ENCODE measurements at places on chromosomes 4 and X. TPM values are rescaled to one million over a fixed set of nuclear protein-coding genes. Genes with fewer than 3 reads are reported as not detected.
A peak's percentile ranks its signal among the peaks of the same experiment; 100 is the strongest.

Gene ASB5
- 284 TPM for total RNA-seq

Gene CSAG1
- not detected for total RNA-seq

Gene ASB12
- 30.4 TPM for total RNA-seq

Gene SERPINA7
- not detected for total RNA-seq

Gene PLXNA3
- 3.4 TPM for total RNA-seq

Gene TLR10
- not detected for total RNA-seq

Gene ATOH1
- total RNA-seq: 0.19 TPM

Gene HSFX3
- total RNA-seq: not detected

Gene MXRA5
- not detected for total RNA-seq

DNA sequence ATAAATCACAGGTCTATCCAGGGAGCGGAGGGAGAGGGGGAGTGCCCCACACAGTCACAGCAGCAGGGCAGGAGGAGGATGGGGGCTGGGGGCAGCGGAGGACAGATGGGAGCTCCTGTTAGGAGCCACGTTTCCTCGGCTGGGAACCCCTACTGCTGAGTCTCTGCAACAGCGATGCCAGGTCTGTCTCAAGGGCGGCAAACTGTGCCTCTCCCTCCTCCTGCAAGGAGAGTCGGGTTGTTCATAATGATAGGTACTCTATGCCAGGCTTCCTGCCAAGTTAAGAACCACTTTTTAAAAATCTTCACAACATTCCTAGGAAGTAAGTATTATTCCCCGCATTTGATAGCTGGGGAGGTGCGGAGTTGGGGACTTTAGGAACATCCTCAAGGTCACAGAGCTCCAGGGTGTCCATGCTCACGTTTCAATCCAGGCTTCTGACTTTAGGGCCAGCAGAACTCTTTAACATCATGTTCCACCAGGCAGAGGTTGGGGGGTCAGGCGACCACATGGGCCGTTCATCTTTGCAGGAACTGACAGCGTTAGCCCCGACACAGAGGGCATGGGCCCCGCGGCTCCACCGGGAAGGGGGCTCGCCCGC, 98.3 kb upstream of the MAML3 start:
- peaks cover 16% of the 10 kb centered on the region for H3K4me1 ChIP-seq
- DNase-seq: no peak
- no peaks in the 10 kb centered on the region for H3K36me3 ChIP-seq
- no peaks in the 10 kb centered on the region for H3K27me3 ChIP-seq
- H3K27ac ChIP-seq: peak overlapping the region; percentile 76
- H3K4me3 ChIP-seq: peak overlapping the region; percentile 62

DNA sequence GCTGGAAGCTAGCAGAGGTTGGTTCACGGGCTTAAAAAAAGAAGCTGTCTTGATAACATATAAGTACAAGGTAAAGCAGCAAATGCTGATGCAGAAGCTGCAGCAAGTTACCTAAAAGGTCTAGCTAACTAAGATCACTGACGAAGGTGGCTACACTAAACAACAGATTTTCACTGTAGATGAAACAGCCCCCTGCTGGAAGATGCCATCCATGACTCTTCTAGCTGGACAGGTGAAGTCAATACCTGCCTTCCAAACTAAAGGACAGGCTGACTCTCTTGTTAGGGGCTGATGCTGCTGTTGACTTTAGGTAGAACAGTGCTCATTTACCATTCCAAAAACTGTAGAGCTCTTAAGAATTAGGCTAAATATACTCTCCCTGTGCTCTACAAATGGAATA, 99.5 kb downstream of the FBXW7 start:
- H3K4me3 ChIP-seq: no peak overlapping the region
- H3K4me1 ChIP-seq: no peaks in the 10 kb centered on the region
- H3K27ac ChIP-seq: no peak overlapping the region
- no peaks in the 10 kb centered on the region for H3K27me3 ChIP-seq
- no peaks in the 10 kb centered on the region for H3K36me3 ChIP-seq

DNA sequence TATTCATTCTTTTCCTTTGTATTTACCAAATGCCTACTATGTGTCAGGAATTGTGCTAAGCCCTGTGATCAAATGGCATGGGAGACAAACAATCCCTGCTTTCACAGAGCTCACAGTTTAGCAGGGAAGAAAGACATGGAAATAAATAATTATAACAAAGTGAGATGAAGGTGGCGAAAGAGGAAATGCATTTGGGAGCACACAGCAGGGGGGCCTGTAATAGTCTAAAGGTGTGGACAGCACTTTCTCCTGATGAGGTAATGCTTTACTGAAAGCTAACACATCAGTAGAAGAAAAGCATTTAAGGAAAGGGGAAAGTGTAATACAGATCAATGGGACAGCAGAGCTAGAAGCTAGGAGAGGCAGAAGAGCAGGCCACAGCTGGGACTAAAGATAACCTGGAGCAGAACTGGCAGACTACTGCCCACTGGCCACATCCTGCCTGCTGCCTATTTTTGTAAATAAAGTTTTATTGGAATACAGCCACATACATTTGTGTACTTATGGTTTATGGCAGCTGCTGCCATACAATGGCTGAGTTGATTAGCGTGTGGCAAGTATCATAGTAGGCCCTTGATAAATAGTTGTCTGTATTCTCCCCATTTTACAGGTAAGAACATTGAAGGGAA, 67.1 kb upstream of the TAPT1 start:
- H3K4me1 ChIP-seq: no peaks in the 10 kb centered on the region
- H3K27ac ChIP-seq: no peak overlapping the region
- DNase-seq: no peak
- no peak overlapping the region for H3K4me3 ChIP-seq

DNA sequence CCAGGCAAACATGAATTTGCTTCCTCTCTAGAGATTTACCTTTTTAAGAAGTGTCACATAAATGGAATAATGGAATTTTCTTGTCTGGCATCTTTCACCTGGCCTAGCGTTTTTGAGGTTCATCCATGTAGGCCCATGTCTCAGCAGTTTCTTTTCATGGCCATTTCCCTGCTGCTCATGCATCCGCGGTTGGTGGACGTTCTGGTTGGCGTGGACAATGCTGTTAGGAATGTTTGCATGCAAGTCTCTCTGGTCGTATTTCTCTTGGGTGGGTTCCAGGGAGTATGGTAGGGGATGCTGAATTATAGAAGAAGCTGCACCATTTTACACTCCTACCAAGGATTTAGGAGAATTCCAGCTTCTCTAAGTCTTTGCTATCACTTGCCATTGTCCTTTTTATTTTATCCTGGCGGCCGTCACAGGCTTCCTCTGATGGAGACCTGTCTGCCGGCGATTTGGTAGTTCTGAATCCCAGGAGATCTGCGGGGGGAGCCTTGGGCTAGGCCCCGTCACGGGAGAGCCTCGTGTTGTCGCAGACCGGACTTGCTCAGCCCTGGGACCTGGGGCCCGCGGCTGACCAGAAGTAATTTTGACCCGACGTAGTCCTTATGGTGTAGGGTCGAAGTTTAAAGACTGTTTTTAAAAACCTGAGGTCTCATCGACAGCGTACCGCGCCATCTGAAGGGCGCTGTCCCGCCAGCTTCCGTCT, 56.9 kb upstream of the TADA2B start:
- peak overlapping the region; percentile 99 for H3K27ac ChIP-seq
- H3K27me3 ChIP-seq: no peaks in the 10 kb centered on the region
- no peaks in the 10 kb centered on the region for H3K36me3 ChIP-seq
- H3K4me3 ChIP-seq: peak overlapping the region; percentile 62

- H3K4me1 ChIP-seq: no peaks in the 10 kb centered on the region
- no peak overlapping the region for H3K4me3 ChIP-seq
- no peaks in the 10 kb centered on the region for H3K27me3 ChIP-seq
- no peak for DNase-seq
- H3K27ac ChIP-seq: no peak overlapping the region
Measured at GRCh38 chrX:110421500-110422455, 63.1 kb downstream of the RTL9 start.

GRCh38 chrX:102712216-102712966, at the start of gene GPRASP2:
Gene GPRASP2 (plus strand): TSS chrX:102712448. CDS start chrX:102714870, 2,422 bp downstream.
- H3K4me1 ChIP-seq: no peaks in the 10 kb centered on the region
- H3K4me3 ChIP-seq: peak within 1 kb of the TSS; percentile 60
- H3K27ac ChIP-seq: peak within 1 kb of the TSS; percentile 64
- H3K36me3 ChIP-seq: no peaks in the 10 kb centered on the region

GRCh38 chr4:108056418-108056817, 66.7 kb downstream of the HADH start:
- no peaks in the 10 kb centered on the region for H3K4me1 ChIP-seq
- no peaks in the 10 kb centered on the region for H3K27me3 ChIP-seq
- H3K4me3 ChIP-seq: no peak overlapping the region
- no peak for DNase-seq

- no peaks in the 10 kb centered on the region for H3K36me3 ChIP-seq
- DNase-seq: no peak
- no peaks in the 10 kb centered on the region for H3K27me3 ChIP-seq
Measured at GRCh38 chr4:37682701-37683401, 3.3 kb downstream of the RELL1 start.

DNA sequence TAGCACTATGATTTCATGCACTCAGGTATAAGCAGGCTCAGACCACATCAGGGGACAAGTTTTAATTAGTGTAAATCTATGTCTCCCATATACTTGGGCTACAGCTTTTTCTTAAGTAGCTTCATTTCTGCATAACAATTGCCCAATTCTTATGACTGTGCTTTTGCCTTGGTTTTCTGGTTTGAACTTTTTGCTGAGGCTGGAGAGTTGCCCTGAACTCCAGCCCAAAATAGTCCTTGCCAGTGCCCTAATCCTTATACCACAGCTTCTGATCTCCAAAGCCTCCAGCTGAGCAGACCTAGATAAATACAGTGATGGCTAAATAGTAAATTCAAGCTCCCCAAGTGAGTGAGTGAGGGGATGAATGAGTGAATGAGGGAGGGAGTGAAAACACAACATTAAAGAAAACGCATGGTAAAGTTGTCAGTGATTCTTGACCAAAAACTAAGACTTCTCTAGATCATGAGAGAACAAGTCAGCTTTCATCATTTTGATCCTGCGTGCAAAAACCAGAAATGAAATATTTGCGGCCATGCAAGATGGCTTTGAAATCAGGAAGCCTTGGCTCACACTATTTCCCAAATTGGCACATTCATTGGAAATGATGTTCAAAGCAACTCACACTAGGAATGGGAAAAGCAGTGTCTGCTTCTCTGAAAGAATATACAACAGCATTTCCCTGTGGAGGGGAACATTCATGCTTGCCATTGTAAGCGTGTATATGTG, 437.1 kb upstream of the CTSO start:
- no peaks in the 10 kb centered on the region for H3K27me3 ChIP-seq
- no peak overlapping the region for H3K27ac ChIP-seq
- no peak overlapping the region for H3K4me3 ChIP-seq
- H3K4me1 ChIP-seq: peaks cover 11% of the 10 kb centered on the region
- H3K36me3 ChIP-seq: no peaks in the 10 kb centered on the region

DNA sequence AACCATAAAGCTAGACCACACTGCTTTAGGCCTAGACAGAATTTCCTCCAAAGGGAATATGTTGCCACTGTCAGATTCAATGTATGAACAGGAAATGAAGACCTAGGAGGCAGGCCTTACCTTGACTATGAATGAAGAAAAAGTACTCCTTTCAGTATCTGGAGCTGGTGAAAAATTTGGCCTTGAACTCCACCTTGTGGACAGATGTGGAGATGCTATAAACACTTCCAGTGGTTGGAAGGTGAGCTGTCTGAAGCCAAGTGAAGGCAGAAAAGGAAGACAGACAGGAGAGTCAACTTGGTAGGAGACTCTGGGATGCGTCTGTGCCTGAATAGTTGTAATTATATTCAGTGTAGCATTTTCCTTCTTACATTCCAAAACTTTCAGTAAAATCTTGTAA, 17.2 kb downstream of the SPIN3 start:
- H3K4me1 ChIP-seq: no peaks in the 10 kb centered on the region
- DNase-seq: peak; percentile 15
- H3K27me3 ChIP-seq: no peaks in the 10 kb centered on the region
- H3K36me3 ChIP-seq: no peaks in the 10 kb centered on the region
